NCI-H446 (cell line): ENCODE measurements at places on chromosomes 2 and 18.

DNA sequence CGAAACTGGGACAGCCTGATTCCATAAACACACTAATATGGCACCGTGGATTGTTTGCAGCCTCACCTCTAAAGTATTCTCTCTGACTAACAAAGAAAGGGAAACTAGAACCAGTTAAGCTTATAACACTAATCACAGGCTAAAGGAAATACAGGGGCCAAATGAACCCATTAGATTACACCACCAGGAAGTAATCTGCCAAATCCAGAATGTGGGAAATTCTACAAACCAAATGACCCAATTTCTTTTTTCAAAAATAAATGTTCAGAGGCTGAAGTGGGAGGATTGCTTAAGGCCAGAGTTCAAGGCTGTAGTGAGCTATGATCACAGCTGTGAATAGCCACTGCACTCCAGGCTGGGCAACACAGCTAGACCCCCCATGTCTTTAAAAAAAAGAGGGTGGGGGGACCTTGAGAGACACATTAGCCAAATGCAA, 1.5 kb upstream of the MPPE1 start:
- DNase-seq: no peak

GRCh38 chr2:45857867-45858520, 206.5 kb downstream of the PRKCE start:
- DNase-seq: no peak

GRCh38 chr18:59140302-59140885, 710 bp downstream of the SEC11C start:
- DNase-seq: no peak

GRCh38 chr2:237818066-237818473, 19.5 kb downstream of the RBM44 start:
- DNase-seq: no peak

DNA sequence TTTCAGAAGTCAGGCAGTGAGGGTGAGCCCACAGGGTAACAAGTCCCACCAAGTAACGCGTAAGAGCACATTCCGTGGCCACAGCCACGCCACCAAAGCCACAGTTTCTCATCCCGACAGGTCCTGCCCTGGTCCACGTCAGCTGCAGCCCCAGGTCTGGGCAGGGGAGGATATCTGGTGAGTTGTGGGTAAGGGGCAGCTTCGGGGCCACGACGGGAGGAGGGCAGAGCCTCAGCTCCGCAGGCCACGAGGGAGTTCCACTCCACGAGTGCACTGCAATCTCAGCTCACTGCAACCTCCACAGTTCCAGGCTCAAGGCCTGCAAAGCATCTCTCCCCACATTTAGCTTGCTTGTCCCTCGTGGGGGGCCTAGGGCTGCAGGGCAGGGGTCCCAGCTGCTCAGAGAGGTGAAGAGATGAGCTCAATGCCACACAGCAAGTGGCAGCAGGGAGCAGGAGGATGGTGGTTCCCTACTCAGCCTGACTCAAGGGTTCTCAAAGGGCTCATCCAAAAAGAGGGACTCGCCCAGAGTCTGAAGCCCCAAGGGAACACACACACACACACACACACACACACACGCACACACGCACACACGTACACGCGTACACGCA, 12.5 kb downstream of the SNORC start:
- no peak for DNase-seq

DNA sequence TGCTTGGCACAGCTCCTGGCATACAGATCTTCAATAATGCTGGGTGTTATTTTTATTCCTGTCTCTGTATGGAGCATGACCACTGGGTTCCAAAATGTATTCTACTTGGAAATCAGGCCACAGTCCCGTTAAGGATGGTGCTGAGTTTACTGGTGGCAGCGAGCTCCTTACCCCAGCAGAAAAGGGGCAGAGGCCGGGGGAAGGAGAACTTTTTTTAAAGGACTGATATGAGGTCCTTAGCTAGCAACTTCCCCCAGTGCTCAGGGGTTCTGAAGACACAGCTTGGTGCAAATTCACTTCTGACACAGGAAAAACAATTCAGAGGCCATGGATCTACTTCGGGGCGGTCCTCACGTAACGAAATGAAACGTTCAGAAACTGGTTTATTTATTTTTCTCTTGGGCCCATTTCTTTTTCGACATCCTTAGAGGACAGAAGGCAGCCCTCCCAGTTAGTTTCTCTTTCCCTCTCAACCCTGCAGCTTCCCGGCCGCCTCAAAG, 872 bp downstream of the RDH14 start:
- no peak for DNase-seq

- no peak for DNase-seq
Measured at GRCh38 chr2:99336804-99337112, 431 bp upstream of the EIF5B start.
